ENCODE measurements at places on chromosomes 2 and 18.

GRCh38 chr2:104733226-104733943 is 120.5 kb upstream of the POU3F3 start:
- no peak for DNase-seq

- DNase-seq, result no peak
Measured at GRCh38 chr2:203741566-203741965, 35.1 kb downstream of the CD28 start.

DNA sequence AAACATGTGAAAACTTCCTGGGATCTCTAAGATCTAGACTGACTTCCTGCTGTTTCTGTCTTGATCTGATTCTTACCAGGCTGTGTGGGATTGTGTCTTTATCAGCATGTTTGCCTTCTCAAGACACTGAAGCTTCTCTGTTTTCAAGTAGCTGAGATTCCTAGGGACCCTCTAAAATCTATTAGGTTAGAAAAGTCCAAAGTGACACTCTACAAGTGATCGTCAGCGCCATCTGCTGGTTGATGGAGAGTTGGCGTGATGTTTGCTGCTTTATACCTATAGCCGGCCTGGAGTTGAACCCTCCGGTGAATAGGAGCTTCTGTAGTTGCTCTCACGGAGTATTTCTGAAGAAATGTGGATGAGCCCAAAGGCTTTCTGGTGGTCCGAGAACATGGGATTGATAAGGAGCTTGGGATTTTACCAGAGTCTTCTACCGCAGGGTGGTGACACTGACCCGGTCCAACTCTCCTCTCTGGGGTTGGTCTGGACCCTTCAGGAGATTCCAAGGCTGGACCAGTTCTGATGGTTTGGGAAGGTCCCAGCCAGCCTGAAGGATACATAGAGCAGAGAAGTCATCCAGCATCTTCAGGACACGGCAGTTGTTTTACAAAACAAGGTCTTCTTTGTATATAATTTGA is 96.0 kb upstream of the TTC39C start:
- DNase-seq, result peak; percentile 70

DNA sequence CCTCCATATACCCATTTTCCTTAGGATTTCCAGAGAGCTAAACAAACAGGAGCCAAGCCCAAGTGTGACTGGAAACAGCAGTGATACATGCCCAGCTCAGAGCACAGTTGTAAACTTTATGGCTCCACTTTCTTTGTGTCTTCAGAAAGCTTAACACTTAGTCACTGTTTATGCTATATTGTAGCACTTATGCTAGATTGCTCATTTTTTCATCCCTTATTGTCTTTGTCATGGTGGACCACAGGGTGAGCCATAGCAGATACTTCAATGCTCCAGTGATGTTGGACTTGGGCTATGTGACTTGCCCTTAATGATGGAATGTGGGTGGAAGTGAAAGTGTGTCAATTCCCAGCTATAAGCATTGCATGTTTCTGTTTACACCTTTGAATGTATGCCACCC is 401.6 kb downstream of the METTL4 start:
- DNase-seq, result no peak

GRCh38 chr18:40832362-40832761 is 1122.7 kb upstream of the PIK3C3 start:
- no peak for DNase-seq

GRCh38 chr2:72137498-72138010 is 10.1 kb downstream of the CYP26B1 start:
- peak; percentile 35 for DNase-seq

- DNase-seq, result no peak
Measured at GRCh38 chr2:213237787-213238186, 46.5 kb upstream of the SPAG16 start.

GRCh38 chr2:205954707-205955106 is 131.3 kb downstream of the INO80D start:
- no peak for DNase-seq

- DNase-seq, result no peak
Measured at GRCh38 chr2:208978946-208979345, 444.9 kb upstream of the MAP2 start.

GRCh38 chr2:60885683-60886082 is 4.3 kb downstream of the REL start:
- no peak for DNase-seq

GRCh38 chr18:54843314-54843713 is 15.0 kb downstream of the RAB27B start:
- no peak for DNase-seq

DNA sequence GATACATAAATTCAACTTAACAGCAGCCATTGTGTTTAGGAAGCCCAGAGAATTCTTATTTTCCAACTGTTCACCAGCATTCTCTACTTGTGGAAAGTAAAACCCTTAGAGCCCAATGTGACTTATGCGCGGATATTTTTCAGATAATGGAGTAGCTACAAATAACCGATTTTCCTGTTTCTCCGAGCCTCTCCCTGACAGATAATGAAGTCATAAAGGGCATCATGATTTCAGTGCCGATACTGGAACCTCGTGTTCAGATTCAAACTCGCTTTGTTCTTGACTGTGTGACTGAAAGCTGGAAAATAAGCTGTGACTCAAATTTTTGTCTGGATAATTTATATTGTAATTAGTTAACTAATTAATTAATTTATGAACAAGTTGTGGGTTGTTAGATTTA is 228.2 kb downstream of the VAPA start:
- DNase-seq, result no peak

Data from NCI-H1436 (cell line).